ENCODE measurements at places on chromosomes 1 and 21.
A peak's percentile ranks its signal among the peaks of the same experiment; 100 is the strongest.

DNA sequence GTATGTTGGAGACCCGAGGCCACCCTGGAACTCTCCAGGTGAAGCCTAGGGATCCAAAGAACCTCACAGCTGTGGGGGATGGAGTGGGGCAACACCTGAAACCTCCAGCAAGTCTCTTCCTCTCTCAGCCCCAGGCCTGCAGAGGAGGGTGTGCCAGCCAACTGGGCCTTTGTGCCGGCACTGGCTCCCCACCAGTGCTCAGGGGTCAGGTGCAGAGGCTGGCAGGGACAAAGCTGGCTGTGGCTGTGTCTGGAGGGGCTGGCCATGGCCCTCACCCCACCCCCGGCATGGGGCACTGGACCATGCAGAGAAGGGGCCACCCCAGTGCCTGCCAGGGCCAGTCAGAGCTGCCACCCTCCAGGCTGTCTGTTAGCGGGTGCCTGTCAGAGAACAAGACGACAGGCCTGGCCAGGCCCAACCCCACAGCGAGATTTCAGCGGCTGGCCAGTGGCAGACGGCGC lies 3.9 kb downstream of the COL18A1 start:
- no peak for DNase-seq

GRCh38 chr1:31640964-31641363 lies 3.7 kb downstream of the PEF1 start:
- DNase-seq, result no peak

DNA sequence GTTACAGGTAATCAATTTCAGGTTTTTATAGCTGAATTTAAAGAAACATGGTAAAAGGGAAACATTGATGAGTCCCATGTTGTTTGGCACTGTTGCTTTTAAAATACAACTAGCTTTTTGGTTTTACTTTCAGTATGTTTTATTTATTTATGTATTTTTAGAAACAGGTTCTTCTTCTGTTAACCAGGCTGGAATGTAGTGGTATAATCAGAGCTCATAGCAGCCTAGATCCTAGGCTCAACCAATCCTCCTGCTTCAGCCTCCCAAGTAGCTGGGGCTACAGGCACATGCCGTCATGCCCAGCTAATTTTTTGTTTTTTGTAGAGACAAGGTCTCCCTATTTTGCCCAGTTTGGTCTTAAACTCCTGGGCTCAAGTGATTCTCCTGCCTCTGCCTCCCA lies 50.4 kb downstream of the CTTNBP2NL start:
- no peak for DNase-seq

GRCh38 chr1:230112131-230112701 lies 45.2 kb downstream of the GALNT2 start:
- DNase-seq, result no peak

GRCh38 chr1:182003953-182004586 lies 57.4 kb downstream of the ZNF648 start:
- no peak for DNase-seq

DNA sequence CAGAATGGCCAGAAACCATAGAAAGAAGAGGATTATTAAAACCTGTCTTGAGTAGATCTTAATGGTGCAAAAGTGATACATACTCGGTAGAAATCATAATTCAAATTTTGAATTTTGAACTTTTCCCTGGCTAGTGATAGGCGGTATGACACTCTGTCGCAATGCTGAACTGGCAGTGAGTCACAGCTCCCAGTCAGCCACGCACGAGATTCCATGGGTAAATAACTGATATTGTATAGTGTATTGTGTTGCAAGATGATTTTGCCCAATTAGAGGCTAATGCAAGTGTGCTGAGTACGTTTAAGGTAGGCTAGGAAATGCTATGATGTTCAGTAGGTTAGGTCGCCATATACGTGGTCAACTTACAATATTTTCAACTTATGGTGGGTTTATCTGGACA lies 207.0 kb downstream of the SIPA1L2 start:
- DNase-seq, result no peak

- no peak for DNase-seq
These were observed 207.1 kb downstream of the AKT3 start for GRCh38 chr1:243642936-243643335.

DNA sequence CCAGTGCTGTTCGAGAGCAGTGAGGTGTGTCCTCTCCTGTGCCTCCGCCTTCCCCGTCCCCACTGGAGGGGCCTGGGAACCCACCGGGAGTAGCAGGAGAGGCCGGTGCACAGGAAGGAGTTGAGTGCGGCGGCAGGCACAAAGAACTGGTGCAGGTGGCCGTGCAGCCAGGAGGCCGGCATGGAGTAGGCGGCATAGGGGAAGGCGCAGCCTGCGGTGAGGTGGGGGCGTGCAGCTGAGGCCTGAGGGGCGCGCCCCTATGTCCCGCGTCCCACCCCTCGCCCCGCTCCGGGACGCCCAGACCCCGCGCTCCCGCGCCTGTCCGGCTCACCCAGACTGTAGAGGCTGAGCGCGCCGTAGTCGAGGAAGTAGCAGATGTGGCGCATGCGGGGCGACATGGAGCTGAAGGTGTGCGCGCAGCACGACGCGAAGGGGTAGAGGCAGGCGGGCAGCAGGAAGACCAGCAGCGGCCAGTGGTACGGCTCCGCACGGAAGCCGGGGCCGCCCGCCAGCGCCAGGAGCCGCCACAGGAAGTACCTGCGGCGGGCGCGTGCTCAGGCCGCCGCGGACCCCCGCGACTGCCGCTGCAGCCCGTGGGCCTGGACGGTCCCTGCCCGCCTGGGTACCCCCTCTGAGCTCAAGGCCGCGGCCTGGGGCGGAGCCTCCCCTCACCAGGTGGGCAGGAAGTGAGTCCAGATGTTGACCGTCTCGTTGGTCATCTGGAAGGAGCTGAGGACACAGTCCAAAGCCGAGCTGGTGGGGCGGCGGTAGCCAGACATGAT lies 2.2 kb downstream of the PAQR6 start:
- DNase-seq, result peak; percentile 43

GRCh38 chr1:32984455-32985171 lies 20.0 kb upstream of the RNF19B start:
- DNase-seq, result no peak

- DNase-seq, result no peak
These were observed 33.6 kb downstream of the SLC37A1 start for GRCh38 chr21:42547001-42547905.

- no peak for DNase-seq
These were observed 29.8 kb upstream of the ETV3 start for GRCh38 chr1:157168015-157168414.

DNA sequence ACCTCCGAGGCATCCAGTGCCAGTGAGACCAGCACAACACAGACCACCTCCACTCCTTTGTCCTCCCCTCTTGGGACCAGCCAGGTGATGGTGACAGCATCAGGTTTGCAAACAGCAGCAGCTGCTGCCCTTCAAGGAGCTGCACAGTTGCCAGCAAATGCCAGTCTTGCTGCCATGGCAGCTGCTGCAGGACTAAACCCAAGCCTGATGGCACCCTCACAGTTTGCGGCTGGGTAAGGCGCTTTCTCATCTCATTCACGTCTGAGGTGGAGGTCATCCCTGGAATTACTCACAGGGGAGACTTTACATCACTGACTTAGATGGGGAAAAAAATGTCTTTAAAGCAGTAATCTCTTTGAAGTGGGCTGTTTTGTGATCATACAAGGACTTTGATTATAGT lies 106.3 kb downstream of the CD247 start:
- no peak for DNase-seq

DNA sequence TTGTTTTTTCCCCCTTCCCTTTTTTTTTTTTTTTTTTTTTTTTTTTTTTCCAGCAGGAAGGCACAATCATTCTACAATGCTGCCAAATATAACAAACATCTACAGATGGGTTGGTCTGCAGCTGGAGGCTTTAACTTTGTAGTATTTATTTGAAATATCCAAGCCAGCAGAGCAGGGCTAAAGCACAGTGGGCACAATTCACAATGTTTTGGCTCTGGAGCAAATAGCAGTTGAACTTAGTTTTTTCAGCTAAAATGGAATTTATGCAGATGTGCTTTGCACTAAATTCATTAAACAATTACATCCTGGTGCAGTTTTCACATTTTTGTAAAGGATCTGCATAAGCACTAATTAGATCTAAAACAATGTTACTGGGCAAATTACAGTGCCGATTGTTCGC lies 39.8 kb upstream of the ZBTB18 start:
- DNase-seq, result no peak

- no peak for DNase-seq
These were observed 271.8 kb upstream of the C1orf105 start for GRCh38 chr1:172148707-172149106.

DNA sequence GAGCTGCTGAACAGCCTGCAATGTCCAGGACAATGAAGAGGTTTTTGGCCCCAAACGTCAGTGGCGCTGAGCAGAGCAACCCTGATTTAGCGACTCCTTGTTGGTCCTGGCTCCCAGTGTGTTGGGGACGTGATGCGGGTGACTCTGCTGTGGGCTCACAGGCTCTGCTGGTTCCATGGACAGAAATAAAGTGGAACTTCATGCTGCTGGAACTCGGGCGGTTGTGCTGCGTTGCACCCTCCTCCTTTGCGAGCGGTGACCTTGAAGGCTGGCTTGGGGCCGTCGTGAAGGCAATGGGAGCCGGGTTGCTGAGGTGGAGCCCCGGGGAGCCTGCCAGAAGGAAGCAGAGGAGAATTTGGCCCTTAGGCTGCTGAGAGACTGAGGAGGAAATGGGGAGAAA lies 122.6 kb upstream of the C1orf174 start:
- no peak for DNase-seq

GRCh38 chr1:4614371-4615137 lies 39.9 kb upstream of the AJAP1 start:
- no peak for DNase-seq

GRCh38 chr1:183578856-183579255 lies 11.4 kb downstream of the NCF2 start:
- no peak for DNase-seq

DNA sequence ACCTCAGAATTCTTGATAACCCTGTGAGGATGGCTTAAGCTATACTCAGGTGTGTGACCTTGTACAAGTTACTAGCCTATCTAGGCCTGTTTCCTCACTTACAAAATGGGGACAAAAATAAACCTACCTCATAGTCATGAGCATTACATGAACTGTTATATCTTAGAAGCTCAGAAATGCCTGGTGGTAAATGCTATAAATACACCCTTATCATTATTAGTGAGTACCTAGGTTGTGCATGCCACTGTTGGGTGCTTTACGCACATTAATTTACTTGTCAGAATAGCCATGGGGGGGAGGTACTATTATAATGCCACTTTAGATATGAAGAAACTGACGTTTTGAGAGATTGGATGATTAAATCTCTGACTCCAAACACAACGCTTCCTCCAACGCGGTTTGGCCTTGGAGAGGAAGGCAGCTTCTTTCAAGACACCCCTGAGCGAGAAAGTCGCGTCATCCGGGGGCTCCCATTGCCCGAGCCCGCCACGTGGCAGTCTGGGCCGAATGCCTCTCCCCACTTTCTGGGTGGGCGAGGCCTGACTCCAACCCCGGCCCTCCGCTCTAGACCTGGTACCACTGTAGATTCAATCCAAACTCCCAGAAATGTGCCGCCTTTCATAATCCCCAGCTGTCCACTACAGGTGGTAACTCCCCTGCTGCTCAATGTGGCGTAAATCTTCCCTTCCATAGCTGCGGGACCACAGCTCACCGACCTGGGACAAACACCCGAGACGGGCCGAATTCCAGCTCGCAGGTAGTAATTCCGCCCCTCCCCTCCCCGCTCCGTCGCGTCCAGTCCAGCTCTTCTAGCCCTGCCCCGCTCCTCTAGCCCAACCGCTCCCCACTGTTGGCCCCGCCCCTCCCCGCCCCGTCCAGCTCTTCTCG lies 771 bp upstream of the RAD54L start:
- DNase-seq, result peak; percentile 63

DNA sequence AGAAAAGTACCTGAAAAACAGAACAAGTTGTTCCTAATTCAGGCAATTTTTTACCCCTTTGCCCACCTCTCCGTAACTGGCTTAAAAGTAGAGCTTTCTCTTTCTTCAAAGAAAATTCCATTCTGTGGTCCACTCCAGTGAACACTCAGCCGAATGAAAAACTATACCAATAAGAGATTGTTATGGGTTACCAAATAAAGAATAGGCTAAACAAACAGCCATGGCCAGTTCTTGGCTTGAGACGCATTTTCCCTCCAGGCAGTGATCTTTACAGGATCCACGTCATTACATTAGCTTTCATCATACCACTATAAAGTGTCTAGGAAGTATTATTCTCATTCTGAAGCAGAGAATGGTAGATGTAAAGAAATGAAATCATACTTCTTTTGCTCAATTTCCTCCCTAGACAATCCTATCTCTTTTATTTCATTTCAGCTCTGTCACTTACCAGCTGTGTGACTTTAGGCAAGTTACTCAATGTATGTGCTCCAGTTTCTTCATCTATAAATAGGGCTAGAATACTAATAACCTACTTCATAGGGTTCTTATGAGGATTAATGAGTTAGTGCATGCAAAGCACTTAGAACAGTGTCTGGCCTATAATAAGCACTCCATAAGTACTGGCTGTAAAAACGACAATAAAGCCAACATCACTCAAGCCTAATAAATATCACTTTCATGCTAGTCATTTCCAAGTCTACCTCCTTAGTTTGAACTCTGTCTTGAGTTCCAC lies 26.5 kb upstream of the TRIM45 start:
- peak; percentile 38 for DNase-seq

DNA sequence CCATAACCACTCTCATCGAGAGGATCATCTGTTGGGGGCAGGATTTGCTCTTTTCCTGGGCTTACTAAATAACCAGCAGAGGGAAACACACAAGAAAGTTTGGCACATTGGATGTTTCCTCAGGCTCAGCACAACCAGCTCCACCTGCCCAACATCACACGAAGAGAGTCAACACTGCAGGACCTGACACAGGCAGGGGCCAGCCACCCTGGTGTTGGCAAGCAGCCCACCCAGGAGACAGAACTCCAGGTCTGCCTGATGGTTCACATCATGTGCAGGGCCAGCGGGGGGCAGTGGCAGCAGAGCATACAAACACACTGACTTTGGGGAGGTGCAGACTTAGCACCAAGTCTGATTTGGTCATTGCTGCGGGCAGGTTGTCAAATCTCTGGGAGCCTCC lies 182.3 kb upstream of the GALNT2 start:
- DNase-seq, result no peak

DNA sequence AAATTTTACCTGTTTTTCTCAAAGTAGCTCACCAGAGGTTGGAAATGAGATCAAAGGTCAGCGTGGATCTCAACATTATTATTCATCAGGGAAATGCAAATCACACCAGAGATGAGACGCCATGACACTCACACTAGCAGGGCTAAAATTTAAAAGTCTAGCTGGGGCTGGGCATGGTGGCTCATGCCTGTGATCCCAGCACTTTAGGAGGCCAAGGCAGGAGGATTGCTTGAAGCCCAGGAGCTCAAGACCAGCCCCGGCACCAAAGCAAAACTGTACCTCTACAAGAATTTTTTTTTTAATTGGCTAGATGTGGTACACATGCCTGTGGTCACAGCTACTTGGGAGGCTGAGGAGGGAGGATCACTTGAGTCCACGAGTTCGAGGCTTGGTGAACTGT lies 41.4 kb upstream of the PCBP3 start:
- DNase-seq, result no peak

- DNase-seq, result no peak
These were observed at the start of gene GFI1 for GRCh38 chr1:92486251-92487077. Gene GFI1 (minus strand): TSS chr1:92486925. CDS start chr1:92483487, 3,438 bp downstream.

- no peak for DNase-seq
These were observed 77.8 kb downstream of the ALPL start for GRCh38 chr1:21586846-21587601.

GRCh38 chr1:90114521-90115141 lies 119.7 kb downstream of the ZNF326 start:
- peak; percentile 20 for DNase-seq

GRCh38 chr1:117146575-117147340 lies 25.2 kb upstream of the TRIM45 start:
- DNase-seq, result no peak

GRCh38 chr1:88544195-88544594 lies 139.9 kb upstream of the PKN2 start:
- DNase-seq, result no peak
